ENCODE measurements at places on chromosomes 7 and 10. TPM values are rescaled to one million over a fixed set of nuclear protein-coding genes. Genes with fewer than 3 reads are reported as not detected.

HOXA9 gene
- total RNA-seq, result 0.70 TPM

HGF gene
- total RNA-seq, result not detected

CTAGE4 gene
- total RNA-seq, result not detected

UCMA gene
- not detected for total RNA-seq

LIMK1 gene
- 28.4 TPM for total RNA-seq

DDC gene
- 0.75 TPM for total RNA-seq

IDI2 gene
- total RNA-seq, result not detected

ABCC2 gene
- 138 TPM for total RNA-seq

TFEC gene
- total RNA-seq, result not detected

All from A549 treated with GW870086 at 1 μM for 4 hours (cell line).